Fibroblast of skin of back (primary cell): ENCODE measurements at places on chromosomes 13 and 19.
A peak's percentile ranks its signal among the peaks of the same experiment; 100 is the strongest.

DNA sequence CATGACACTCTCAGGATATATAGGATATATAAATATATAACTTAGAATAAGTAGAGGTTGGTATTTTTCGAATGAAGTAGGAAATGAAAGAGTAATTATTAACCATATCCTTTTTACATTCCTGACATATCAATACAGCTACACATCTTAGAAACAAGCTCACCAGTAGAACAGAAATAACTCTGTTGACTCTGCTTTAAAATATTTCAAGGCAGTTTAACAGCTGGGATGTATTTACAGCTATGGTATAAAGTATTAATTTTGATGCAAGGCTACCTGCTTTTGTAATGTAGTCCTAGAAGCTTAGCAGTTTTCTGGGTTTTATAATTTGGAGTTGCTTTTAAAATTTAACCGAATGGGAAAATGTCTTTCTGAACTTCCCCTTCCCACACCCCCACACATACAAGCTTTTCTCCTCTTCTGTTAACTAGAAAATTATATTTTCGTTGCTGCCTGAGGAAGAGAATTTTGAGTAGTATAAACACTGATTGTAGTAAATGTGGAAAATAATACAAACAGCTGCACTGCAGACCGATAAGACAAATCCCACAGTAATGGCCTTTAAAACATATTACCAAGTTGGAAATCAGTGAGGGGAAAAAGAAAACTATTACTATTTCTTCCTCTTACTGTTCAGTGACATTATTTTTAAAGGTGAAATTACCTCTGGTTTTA lies 147.7 kb downstream of the GGACT start:
- DNase-seq, result peak; percentile 85

- peak; percentile 29 for DNase-seq
These were observed 26.2 kb downstream of the RAP2A start for GRCh38 chr13:97460004-97460775.

DNA sequence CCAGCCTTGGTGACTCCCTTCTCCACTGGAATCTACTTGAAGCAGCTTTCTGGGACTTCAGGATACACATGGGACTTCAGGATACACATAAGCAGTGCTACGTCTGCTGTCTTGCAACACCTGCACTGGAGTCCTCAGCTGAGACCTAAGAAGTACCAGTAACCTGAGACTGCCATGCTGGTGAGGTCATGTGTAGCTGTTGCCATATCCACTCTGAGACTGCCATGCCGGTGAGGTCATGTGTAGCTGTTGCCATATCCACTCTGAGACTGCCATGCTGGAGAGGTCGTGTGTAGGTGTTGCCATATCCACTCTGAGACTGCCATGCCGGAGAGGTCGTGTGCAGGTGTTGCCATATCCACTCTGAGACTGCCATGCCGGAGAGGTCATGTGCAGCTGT lies 937.9 kb downstream of the EFNB2 start:
- DNase-seq, result no peak

DNA sequence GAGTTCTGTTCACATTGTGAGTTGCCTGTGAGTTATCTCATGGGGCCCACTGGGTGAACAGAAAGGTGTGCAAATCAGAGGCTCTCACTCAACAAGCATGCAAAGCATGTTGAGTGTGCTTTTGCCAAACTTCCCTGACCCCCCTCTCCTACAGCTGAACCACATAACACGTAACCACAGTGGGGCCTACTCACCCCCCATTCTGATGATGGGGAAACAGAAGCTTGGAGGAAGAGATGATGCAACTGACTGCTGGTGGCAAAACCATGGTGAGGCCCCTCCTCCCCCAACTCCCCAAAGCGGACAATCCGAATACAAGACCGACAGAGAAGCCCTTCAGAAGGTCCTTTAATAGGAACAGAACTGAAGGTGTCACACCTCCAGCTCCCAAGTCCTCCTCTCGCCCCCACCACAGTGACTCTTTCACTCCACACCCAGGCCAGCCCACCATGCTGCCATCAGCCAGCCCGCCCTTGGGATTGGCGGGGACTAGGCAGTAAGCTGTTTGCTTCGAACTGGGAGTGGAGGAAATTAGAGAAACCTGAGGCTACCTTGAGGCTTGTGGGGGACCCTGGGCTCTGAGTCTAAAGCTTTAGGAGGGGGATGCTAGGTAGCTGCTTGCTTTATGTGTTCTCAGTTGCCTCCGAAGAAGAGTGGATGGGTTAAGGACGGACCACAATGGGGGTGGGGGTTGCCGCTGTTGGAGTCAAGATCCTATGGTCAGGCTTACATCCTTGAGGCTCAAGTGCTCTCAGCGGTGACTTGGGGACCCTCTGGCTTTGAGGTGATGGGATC lies 3.8 kb downstream of the ZNF784 start:
- no peak for DNase-seq

- no peak for DNase-seq
These were observed 24.2 kb downstream of the RASA3 start for GRCh38 chr13:114108141-114108761.

GRCh38 chr19:34220472-34221063 lies 33.8 kb upstream of the GARRE1 start:
- peak; percentile 74 for DNase-seq

GRCh38 chr13:113876346-113877148 lies 12.7 kb upstream of the GAS6 start:
- DNase-seq, result no peak

DNA sequence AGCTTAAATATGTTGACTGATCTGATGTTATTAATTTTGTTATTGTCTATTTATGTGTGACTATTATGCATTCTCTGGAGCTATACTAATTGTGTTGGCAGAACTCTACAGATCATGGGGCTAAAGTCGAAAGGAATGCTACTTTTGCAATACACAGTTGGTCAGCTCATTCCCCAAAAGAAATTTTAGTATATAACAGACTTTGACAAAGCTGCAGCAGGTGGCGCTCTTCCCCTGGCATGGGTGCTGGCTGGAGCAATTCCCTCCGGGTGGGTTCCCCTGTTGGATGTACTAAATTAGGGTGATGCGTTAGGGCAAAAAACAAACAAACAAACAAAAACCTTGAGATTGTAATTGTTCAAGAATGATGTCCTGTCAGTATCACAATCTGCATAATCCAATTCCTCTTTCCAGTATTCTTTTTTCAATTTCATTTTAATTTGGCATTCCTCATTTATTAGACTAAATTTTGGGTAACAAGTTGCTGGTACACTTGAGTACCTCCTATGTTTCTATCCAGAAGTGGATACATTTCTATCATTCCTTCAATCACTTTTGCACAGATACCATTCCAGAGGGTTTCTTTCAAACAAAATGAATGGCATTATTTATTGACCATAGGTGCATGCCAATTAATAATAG lies 322.8 kb upstream of the EDNRB start:
- DNase-seq, result peak; percentile 11
